Hematopoietic multipotent progenitor cell (in vitro differentiated cells): ENCODE measurements at places on chromosomes 1 and 21.

- peak; percentile 10 for DNase-seq
Observed at GRCh38 chr1:107141491-107142126, 770 bp downstream of the NTNG1 start.

- DNase-seq, result no peak
Observed at GRCh38 chr1:112316254-112316913, 79.6 kb upstream of the CTTNBP2NL start.

DNA sequence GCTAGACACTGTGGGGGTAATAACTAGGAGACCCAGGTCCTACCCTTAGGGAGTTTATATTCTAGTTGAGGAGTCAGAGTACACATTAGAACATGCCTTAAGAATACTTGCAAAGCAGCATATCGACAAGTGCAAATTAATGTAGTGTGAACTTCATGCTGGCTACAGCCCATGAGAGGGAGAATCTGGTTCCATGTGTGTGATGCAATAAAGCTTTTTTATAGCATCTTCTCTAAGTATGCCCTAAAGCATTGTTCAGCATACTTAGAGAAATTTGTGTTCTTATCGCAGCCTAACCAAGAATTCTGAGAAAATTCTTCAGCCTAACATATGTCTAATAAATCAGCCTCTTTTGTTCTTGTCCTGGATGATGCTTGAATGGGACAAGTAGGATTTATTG, 95.5 kb downstream of the SDCCAG8 start:
- no peak for DNase-seq

DNA sequence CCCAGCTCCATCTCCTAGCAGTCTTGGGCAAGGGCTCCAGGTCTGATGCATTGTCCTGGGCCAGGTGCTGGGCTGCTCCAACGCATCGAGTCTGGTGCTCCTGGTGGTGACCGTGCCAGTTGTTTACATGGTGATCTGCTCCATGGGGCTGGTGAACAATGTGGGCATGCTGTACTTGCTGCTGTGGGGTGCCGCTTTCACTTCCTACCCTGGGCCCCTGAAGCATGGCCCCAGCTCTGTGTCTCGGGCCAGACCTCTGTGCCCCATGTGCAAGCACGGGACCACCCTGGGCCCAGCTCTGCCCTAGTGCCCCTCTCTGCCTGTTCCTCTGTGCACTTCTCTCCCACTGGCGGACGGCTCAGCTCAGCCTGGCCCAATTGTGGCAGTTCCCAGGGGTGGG, 119.4 kb downstream of the MAST2 start:
- no peak for DNase-seq

DNA sequence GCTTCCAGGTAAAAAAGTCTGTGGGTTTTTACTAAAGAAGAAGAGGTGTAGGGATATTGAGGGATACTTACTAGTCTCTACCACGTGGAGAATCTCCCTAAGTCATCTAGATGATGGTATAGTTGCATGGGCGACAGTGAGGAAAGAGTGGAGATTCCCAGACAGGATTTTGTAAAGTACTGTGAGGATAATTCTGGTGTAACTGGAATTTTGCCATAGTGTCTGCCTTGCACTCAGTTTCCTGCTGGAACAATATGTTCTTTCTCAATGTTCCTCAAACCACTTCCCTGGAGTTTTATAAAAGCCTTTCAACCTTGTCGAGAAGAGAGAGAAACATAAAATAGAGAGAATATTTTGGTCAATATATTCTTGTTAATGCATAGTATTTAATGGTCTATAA, 95.1 kb upstream of the WLS start:
- no peak for DNase-seq

GRCh38 chr1:53293123-53293522, 34.7 kb downstream of the LRP8 start:
- DNase-seq, result no peak
